Stromal cell of bone marrow (primary cell): ENCODE measurements at places on chromosomes 5 and 9.
A peak's percentile ranks its signal among the peaks of the same experiment; 100 is the strongest.

GRCh38 chr5:178320281-178320855 is 87.8 kb upstream of the PHYKPL start:
- DNase-seq: no peak

DNA sequence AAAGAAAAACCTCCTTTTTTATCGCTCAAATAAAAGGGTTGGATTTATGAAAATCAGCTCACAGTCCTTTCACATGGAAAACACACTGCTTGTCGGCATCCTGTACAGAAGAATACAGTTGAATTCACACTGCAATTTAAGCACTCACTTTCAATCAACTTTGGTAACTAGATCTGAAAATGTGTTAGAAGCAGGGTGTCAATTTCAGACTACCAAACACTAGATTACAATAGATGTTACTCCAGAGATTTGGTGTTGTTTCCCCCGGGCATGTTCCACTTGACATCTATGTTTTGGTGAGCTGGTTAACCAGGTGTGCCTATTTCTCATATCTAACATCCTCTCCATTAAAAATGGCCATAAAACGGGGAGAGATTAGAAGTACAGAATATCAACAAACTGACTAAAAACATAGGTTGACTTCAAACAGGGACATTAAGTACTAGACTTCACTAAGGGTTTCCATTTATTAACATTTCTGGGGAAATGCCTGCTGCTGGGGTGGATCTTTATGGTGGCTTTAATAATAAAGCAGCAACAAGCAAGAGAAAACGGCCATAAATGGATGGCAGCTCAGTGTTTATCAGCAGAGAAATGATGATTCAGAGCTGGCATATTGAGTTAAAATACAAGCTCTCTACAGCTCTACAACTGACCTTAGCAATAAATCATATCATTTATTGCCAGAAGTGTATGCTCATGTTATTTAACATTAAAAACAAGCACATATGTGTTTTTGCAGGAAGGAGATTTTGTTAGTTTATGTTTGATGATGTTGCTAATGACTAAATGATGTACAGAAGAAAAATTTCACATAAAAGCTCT is 158.8 kb downstream of the SLF1 start:
- DNase-seq: no peak

- DNase-seq: no peak
Measured at GRCh38 chr5:133243196-133243595, 191.4 kb downstream of the HSPA4 start.

DNA sequence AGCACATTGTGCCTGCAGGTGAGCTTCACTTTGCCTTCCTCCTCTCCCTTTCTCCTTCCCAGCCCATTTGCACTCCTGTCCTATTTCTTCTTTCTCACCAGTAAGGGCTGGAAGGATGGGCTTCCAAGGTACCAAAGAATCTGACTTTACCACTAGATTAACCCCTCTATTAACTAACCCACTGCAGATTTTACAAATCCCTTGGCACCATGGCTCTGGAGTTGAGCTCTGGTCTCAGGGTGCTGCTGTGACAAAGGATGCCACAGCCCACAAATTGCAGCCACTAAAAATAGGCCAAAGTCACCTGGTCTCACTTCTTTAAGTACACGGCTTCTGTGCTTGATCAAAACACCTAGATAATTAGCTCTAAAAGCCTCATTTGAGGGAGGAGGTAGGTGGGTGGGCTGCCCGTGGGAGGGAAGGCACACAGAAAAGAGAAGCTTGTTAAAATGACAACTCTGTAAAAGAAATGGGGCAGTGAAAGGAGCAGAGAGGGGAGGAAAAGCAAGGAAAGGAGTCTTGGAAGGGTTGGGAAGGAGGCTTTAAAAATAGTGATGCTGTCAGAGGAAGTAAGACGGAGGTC is 327.4 kb downstream of the DRD1 start:
- DNase-seq: no peak

DNA sequence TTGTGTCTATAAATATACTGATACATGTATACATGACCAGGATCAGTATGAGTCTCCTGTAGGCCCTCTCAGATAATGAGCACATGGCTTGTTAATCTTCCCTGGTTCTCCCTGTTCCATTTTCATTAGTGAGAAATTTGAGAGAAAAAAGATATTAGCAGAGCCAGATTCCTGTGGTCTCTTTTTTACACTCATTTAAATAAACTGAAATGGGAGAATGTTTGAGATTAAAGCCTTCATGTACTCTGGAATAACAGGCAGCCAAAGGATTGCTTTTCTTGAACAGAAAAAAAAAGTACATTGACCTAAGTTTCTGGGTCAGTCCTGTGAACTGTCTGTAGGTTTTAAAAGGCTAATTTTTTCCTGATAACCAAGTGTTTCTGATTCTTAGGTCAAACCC is 44.2 kb downstream of the PWWP2A start:
- no peak for DNase-seq

GRCh38 chr5:88727705-88728313 is 155.2 kb downstream of the MEF2C start:
- no peak for DNase-seq

- DNase-seq: no peak
Measured at GRCh38 chr5:32130865-32131264, 43.3 kb downstream of the GOLPH3 start.

- no peak for DNase-seq
Measured at GRCh38 chr5:31755676-31756230, 116.8 kb downstream of the PDZD2 start.

GRCh38 chr9:15144622-15145061 is 162.4 kb downstream of the TTC39B start:
- DNase-seq: no peak

DNA sequence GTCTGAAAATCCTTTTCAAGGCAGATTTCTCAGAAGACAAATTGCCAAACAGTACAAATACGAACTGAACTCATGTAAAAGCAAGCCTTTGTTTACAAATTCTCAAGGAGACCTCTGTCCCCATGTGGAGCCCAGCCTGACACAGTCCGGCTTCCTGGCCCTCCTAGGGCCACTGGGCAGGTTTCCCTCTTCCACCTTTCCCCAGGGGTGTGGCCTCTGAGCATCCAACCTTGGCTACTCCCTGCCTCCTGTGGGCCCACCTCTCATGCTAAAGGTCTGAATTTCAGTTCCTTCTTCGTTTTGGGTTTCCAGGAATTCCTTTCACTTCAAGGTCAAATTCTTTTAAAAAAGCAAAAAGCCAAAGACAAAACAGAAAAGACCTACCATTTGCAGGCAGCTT is 10.1 kb downstream of the DAP start:
- DNase-seq: no peak

- peak; percentile 96 for DNase-seq
Measured at GRCh38 chr5:97838214-97838613, 655.2 kb upstream of the RIOK2 start.

DNA sequence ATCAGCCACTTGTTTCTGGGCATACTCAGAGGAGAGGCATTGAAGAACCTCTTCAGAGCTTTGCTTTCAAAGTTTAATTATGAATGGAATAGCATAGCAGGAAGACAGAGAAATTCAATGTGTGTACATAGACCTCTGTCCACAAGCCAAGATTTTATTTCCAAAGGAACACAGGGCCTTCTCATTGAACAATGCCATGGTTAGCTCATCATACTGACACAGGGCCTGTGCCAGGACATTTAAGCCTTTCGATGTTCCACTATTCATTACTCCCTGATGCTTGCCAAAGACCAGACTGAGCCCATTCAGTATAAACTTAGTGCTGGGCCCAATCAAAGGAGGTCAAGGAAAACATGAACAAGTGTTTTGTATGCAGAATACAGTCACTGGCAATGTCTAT is 280.8 kb downstream of the FBXL17 start:
- peak; percentile 39 for DNase-seq

DNA sequence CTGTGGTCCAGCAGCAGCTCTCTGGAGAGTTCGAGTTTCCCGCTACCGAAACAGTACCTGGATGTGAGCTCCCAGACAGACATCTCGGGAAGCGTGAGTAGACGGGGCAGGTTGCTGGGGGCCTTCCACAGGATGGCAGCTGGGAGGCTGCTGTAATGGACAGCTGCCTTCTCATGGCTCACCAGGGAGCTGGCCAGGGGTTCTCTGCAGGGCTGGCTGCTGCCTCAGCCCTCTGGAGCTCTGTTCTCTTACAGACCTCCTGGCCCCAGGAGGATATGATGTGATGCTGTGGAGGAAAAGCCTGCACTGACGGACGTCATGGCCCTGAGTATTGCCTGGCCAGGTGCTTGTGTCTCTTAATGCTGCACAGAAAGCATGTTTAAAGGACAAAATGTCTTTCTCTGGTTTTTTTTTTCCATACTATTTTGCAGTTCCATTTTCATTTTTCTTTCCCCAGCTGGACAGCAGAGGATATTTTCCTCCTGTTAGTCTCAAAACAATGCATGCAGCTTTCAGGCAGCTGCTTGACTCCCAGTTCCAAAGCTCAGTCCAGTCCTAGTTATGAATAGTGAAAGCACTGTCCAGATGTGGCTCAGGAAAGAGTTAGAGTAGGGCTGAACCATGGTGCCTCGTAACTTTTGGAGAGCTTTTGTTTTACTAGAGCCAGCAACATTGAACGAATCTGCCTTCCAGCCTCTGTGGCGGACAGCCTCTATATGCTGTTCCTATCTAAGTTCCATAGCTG is 77.5 kb upstream of the RARS1 start:
- DNase-seq: no peak

GRCh38 chr5:149549461-149550267 is 1.6 kb downstream of the CSNK1A1 start:
- DNase-seq: no peak

DNA sequence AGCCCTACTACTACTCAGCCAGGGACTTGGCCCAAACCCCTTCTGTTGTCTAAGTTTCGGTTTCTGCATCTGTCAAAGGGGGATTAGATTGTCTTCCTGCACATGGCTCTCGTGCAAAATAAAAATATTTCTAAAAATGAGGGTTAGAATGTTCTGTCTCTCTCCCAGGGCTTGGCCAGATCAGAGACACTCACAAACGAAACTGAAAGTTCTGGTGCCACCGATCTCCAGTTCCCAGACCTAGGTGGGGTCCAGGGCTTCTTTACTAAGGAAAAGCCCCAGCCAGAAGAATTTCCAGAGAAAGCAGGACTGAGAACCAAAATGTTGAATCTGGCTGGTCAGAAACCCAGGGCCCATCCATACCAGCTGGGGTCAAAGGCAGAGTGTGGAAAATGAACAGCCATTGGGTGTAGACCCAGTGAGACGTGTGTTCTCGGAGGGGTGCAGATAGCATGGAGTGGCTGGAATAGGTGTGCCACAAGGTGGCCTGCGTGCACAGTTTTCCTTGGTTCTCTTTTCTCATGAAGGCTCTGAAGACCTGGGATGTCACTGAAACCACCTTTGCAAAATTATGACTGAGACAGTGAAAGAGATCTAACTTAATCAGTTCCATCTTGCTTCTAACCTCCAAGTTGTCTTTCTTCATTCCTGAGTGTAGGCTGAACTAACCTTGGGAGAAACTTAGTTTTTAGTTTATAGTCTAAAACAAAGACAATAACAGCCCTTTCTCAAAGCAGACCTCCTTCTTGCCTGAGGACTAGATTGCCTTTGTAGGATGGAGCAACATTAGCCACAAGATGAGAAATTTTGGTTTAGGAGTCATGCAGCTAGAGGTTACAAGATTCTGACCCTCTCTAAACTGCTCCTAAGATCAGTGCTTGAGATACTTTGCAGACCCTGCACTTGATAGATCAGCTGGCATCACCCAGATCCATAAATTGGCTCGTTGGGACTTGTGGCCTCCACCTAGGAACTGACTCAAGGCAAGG is 2.3 kb upstream of the SLC23A1 start:
- DNase-seq: no peak

DNA sequence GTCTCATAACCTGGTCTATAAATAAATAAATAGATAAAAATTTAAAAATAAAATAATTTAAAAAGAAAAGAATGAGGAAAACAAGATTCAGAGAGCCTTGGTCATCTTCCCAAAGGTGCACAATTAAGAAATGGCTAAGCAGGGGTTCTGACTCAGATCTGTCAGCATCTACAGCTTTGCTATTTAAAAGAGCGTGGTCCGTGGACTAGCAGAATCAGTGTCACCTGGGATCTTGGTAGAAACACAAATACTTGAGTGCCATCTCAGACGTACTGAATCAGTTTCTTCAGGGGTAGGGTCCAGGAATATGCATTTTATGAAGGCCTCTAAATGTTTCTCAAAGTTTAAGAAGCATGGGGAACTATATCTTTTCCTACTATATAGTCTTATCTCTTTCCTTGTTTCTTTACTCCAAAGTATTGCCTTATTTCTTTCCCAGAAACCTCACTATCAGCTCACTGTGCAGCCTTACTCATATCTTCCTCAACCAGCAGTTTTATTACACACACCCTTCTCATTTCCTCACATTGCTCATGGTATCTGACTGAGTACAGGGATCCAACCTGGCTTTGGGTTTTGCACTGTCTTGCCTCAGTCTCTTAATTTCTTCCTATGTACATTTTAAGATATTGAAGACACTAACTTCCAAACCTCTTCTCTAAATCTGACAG is 58.6 kb downstream of the TMC1 start:
- peak; percentile 50 for DNase-seq

DNA sequence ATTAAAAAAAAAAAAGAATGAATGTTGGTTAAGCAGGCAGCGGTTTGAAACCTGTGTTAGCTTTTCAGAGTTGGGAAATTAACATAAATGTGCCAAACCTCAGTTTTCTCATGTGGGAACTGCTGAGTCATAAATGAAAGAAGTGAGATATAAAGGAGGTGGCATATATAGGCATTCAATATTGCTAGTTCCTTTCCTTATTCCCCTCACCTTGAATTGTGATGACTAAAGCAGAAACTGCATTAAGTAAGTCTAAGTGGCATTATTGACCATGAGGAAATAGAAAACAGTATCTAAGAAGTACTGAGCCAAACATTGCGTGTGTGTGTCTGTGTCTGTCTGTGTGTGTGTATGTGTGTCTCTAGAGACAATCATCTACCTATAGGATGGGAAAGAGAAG is 691.2 kb downstream of the TLR4 start:
- peak; percentile 7 for DNase-seq

DNA sequence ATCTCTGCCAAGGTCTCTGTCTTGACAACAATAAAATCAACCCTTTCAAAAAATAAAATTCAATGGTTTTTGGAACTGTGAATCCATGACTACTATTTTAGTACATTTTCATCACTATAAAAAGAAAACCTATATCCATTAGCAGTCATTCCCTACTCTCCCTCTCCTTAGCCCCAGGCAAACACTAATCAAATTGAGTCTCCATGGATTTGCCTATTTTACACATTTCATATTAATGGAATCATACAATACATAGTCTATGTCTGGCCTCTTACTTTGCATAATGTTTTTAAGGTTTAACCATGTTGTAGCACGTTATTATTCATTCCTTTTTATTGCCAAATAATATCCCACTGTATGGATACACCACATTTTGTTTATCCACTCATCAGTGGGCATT is 24.1 kb downstream of the RIGI start:
- no peak for DNase-seq

DNA sequence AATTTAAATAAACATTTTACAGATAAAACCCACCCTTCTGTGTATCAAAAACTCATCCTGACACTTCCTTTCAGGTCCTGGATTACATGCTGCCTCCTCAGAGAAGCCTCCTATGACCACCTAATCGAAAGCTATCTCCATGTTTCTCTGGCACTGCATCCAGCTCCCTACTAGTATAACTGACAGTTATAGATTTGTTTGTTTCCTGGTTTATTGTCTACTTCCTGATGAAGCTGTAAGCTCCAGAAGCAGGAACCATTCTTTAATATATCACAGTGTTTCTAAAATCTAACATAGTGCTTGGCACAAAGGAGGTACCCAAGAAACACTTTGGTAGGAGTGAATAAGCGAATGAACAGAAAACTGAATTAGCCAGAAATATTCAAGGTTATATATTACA is 270.4 kb downstream of the EFNA5 start:
- no peak for DNase-seq
